ENCODE measurements at places on chromosomes 5 and 9. TPM values are rescaled to one million over a fixed set of nuclear protein-coding genes. Genes with fewer than 3 reads are reported as not detected.

NR5A1 gene
- total RNA-seq = not detected

ISOC1 gene
- total RNA-seq = 14.3 TPM

IFNA10 gene
- total RNA-seq = not detected

BTNL8 gene
- not detected for total RNA-seq

RLN2 gene
- total RNA-seq = not detected

RASGEF1C gene
- total RNA-seq = not detected

ANKRD31 gene
- total RNA-seq = not detected

SHC3 gene
- total RNA-seq = 7.3 TPM

GADD45G gene
- total RNA-seq = 0.35 TPM

HRH2 gene
- 0.06 TPM for total RNA-seq

MAMDC2 gene
- total RNA-seq = 16.0 TPM

LEAP2 gene
- total RNA-seq = 0.76 TPM

PTTG1 gene
- total RNA-seq = 81.2 TPM

CCDC192 gene
- not detected for total RNA-seq

ELL2 gene
- total RNA-seq = 17.9 TPM

CACNA1B gene
- 0.41 TPM for total RNA-seq

CTSL gene
- 139 TPM for total RNA-seq

POU5F2 gene
- total RNA-seq = 2.7 TPM

FRMD3 gene
- total RNA-seq = 6.1 TPM

TLE4 gene
- total RNA-seq = 45.7 TPM

GBGT1 gene
- 4.3 TPM for total RNA-seq
